Activated CD4-positive, alpha-beta T cell treated with anti-CD3 and anti-CD28 coated beads for 1 hour (primary cell): ENCODE measurements at places on chromosomes 4 and X.

- DNase-seq = no peak
These were observed 491.1 kb downstream of the PACRGL start for GRCh38 chr4:21191317-21191716.

DNA sequence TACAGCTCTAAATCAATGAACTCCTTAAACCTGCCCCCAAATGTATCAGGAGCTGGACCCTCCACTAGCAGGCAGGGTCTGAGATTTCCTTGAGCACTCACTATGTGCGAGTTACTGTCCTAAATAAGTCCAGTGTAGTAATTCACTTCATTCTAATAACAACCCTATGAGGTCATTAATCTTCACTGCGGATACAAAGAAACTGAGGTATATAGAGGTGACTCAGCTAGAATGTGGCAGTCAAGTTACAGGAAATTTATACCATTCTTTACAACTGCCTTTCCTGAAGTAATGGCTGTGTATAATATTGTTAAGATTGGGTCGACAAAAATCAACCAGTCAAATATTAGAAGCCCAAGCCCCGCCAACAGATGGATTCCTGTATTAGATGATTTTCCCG lies 473.9 kb upstream of the FTHL17 start:
- no peak for DNase-seq

DNA sequence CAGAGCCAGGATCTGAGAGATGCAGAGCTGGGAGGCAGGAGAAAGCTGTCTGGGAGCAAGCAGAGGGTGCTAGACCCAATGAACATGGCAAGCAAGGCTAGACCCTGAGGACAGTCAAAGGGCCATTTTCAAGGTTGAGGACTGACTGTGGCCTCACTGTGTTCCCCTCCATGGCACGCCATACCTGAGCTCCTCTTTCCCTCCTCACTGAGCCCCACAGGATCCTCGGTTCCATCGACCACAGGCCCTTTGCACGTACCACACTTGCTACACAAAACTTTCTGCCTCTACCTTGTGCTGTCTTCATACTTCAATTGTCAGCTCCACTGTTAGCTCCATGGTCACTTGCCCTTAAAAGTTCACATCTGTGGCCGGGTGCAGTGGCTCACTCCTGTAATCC lies 45.5 kb upstream of the CD99 start:
- no peak for DNase-seq

DNA sequence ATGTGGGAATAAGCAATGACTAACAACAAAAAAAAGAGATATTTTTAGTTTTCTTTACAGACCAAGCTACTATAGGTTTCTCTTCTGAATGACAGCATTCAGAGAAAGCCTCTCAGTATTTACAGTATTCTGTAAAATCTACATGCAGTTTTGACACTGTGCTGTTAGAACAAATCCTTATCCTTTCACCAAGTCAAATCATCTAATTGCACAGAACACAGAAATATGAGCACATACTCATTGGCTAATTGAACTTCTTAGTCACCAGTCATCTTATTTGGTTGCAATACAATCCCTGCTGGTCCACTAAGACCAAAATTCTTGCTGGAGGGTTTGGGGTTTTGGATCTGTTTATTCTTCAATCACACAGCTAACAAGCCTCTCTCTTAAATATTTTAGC lies 5.7 kb downstream of the ACOT9 start:
- DNase-seq = no peak

- DNase-seq = no peak
These were observed 82.3 kb downstream of the PRSS12 start for GRCh38 chr4:118270492-118270891.

DNA sequence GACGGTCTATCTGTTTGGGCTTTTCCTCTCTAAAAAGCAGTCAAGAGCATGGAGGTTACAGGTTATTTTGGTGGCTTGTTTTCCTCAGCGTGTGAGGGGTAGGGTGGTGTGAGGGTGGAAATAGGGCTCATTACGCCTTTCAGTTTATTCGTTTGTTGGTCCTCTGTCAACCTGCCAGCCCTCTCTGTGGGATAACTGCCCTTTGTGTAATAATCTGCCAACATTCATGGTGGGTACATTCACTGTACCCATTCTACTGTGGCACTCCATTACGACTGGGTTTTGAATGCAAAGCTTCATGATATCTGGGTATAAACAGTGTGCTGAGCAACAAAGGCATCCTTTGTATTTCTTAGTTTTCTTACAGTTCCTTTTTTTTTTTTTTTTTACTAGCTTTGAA lies 136.4 kb downstream of the ADGRL3 start:
- no peak for DNase-seq

GRCh38 chrX:53251307-53251706 lies 26.3 kb upstream of the KDM5C start:
- DNase-seq = no peak

- DNase-seq = no peak
These were observed 118.3 kb downstream of the TMA16 start for GRCh38 chr4:163612762-163613161.

DNA sequence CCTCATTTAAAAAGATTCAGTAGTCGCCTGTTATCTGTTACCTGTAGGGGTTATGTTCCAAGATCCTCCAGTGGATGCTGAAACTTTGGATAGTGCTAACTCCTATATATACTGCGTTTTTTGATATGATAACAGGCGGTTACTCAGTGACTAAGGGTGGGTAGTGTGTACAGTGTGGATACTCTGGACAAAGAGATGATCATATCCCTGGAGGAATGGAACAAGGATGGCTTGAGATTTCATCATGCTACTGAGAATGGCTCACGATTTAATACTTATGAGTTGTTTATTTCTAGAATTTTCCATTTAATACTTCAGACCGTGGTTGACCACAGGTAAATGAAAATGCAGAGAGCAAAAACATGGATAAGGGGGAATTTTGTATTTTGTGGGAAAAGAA lies 21.5 kb downstream of the FAM47E start:
- DNase-seq = no peak

GRCh38 chr4:10200869-10201268 lies 84.3 kb upstream of the WDR1 start:
- no peak for DNase-seq

- DNase-seq = no peak
These were observed 92.3 kb downstream of the GC start for GRCh38 chr4:71691416-71692073.

DNA sequence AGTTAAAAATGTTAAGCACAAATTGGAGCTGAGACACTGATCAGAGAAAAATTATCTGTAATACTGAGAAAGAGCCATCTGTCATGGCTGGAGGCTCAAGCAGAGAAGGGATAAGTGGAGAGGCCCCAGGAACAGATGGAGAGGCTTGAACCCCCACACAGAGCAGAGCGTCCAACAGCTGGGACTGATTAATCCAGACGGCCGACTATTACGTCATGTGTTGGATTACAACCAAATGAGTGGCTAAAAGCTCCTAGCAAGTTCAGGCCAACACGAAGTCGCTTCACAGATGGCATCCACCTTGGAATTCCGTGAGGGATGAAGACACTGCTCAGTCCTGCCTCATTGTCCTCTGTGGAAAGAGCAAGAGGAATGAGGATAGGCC lies 57.7 kb upstream of the ATXN3L start:
- DNase-seq = no peak

DNA sequence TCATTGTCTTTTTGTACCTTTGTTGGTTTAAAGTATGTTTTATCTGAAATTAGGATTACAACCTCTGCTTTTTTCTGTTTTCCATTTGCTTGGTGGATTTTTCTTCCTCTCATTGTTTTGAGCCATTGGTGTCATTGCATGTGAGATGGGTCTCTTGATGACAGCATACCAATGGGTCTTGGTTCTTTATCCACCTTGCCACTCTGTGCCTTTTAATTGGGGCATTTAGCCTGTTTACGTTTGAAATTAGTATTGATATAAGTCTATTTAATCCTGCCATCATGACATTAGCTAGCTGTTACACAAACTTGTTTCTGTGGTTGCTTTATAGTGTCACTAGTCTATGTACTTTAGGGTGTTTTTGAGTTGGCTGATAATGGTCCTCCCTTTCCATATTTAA lies 145.7 kb downstream of the GUCY2F start:
- DNase-seq = no peak

- DNase-seq = no peak
These were observed 239.4 kb upstream of the CTSO start for GRCh38 chr4:156193106-156193505.

DNA sequence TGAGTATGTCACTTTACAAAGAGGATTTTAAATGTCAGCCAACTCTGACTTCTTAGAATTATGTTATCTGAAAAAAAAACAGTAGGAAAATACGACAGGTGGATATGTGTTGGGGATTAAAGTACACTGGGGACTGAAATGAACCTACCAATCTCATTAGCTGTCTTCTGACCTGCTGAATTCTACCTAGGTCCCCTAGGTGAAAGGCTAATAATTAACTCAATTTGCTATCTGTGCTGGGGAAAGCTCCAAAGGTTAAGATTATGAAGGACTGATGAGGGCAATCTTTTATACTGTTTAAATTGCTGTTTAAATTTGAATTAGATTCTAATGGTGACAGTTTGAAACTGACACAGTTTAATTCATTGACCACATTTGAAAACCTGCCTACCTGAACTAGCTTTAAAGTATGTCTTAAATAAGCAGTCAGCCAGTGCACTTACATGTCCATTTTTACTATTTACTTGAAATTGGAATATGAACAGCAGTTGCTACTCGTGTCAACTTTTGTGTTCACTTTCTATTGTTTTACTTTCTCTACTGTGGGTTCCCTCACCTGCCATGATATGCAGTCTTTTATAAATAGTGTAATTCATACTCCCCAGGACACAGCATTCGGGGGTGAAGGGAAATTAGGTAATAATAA lies 977.3 kb downstream of the C4orf33 start:
- DNase-seq = no peak

- no peak for DNase-seq
These were observed 383 bp upstream of the TBC1D19 start for GRCh38 chr4:26583538-26583864.

DNA sequence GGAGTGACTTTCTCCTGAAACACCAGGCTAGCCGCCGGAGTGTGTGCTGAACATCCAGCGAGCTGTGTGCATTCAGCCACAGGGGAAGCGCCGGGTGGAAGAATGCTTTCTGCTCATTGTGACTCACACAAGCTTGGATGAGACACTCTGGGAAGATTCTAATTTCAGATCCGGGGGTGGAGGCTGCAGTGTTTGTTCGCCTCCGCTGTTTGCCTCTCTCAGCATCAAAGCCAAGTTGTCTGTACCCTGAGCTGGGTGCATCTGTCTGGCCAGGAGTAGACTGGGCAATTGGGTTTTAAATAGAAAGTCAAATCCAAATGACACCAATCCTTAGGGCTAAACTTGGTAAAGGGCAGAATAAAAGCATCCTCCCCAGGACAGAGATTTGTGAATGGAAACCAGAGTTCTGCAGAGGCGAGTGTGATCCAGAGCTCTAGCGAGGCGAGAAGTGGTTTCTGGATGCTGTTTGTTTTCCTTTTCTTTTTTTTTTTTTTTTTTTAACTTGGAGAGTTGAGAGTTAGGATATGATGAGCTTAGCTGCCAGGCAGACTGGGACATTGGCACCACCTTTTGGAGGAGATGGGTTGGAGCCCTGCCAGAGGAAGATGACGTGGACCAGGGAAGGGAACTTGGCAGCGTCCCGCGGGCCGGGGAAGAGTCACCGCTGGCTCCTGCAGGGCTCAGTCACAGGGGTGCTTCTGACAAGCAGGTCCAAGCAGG lies 196.0 kb upstream of the PSAPL1 start:
- DNase-seq = no peak

- DNase-seq = no peak
These were observed 824.9 kb downstream of the KLHL13 start for GRCh38 chrX:117291760-117292159.

DNA sequence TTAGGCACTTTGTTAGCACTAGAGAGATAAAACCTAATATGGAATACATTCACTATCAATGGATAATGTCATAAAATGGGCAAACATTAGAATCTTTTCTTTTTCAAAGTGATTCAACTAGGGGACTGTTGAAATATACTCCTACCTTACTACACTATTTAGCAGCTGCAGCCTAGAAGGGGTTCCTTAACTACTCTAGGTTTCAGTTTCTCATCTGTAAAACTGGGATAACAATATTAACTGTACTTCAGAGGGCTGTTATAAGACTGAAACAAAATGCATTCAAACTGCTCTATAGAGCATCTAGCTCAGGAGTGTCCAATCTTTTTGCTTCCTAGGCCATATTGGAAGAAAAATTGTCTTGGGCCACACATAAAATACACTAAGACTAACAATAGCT lies 147.4 kb downstream of the CDS1 start:
- no peak for DNase-seq

GRCh38 chrX:10631416-10632145 lies 11.2 kb upstream of the MID1 start:
- DNase-seq = no peak

- DNase-seq = no peak
These were observed 169.9 kb upstream of the HS3ST1 start for GRCh38 chr4:11598591-11598990.

- no peak for DNase-seq
These were observed 112.9 kb upstream of the TLL1 start for GRCh38 chr4:165760182-165760581.

DNA sequence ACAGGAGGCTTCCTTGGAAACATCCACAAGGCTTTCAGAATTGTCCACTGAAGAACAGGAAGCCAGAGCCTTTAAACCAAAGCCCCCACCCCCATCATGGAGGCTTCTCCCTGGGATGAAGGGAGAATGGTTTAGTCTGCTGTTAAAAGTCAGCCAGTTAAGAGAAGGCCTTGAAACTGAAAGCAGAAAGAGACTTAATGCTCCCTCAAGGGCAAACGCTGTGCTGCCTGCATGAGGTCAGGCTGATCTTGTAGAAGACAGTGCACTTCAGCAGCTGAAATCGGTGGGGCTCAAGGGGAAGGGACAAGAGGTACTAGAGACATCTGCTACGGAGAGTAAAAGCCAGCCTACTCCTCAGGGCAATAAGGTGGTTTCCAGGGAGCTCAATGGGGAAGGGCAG lies 69.0 kb downstream of the HPRT1 start:
- no peak for DNase-seq

DNA sequence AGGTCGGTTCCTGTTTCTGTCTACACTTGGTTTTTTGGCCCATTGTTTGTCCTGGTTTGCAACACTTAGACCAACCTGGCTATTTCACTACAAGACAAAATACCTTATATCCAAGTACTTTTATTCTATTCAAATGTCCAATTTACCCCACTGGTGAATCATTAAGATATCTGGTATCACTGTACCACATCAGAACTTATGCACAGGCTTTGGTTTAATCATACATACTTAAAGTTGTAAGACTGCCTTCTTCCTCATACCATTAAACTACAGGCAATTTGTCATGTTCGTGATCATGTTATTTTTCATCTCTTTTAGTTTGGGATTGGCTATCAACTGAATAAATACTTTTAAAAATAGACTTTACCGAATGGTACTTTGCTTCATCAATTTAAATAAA lies 53.0 kb upstream of the ATOH1 start:
- DNase-seq = no peak

- no peak for DNase-seq
These were observed 38.7 kb downstream of the AASDH start for GRCh38 chr4:56348576-56348975.

- no peak for DNase-seq
These were observed 414.4 kb downstream of the AFF2 start for GRCh38 chrX:148914783-148915182.

DNA sequence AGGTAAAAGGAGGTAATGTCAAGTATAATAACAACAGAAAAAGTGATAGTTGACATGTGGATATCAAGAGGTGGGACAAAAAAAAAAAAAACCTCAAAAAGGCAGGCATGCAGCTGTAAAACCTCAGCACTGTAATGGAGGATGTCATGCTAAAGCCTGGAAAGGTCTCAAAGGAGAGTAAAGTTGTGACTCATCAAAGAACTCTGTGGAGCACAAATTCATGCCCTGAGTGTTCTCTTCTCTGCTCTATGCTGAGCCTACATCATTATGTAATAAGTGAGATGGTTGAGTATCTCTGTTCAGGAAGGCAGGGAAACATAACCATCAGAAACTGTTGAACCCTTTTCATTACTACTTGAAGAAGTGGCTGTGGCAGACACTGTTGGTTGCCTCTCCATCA lies 597.8 kb downstream of the BCOR start:
- DNase-seq = no peak
